ENCODE measurements at places on chromosomes 5 and 9.

GRCh38 chr9:124349675-124350493 lies 65.4 kb downstream of the PSMB7 start:
- no peak for DNase-seq

DNA sequence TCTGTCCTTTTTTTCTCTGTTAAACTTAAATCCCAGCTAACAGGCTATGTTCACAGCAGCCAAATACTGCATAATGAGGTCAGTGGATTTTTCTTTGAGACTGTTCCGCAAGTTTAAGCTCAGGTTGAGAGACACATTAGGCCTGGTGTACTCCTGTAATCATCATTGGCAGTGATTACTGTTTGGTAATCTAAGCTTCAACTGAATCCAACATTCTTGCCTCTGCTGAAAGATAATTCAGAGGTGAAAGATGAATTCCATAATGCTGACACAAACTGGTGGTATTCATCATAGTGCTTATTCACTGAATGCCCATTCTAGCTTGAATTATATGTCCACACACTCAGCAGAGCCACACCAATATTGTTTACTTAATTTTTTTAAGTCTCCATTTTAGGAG lies 108.5 kb downstream of the NFIB start:
- peak; percentile 42 for DNase-seq

DNA sequence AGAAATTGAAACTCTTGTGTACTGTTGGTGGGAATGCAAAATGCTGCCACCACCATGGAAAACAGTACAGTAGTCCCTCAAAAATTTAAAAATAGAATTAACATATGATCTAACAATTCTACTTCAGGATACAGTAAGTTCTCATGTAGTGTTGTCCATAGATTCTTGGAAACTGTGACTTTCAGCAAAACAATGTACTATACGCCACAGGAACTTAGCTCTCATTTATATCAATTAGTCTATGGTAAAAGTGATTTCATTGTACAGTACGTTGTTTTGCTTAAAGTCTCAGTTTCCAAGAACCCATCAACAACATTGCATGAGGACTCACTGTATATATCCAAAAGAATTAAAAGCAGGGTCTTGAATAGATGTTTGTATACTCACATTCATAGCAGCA lies 233.5 kb upstream of the GAS1 start:
- DNase-seq: no peak

DNA sequence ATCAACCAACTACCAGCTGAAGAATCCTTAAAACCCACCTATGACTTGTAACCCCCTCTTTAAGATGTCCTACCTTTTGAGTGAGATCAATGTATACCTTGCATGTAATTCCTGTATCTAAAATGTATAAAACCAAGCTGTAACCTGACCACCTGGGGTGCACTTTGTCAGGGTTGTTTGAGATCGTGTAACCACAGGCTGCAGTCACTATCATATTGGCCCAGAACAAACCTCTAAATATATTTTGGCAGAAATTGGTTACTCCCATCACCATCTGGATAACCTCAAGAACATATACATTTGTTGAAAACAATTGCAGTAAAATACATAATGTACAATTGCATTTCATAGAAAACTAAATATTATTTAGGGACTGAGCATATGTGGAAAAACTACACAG lies 8.4 kb downstream of the CARNMT1 start:
- no peak for DNase-seq
